Colonic mucosa (tissue), 4 donors: ENCODE measurements at places on chromosomes 1 and 21. TPM values are rescaled to one million over a fixed set of nuclear protein-coding genes. Genes with fewer than 3 reads are reported as not detected.

DNA sequence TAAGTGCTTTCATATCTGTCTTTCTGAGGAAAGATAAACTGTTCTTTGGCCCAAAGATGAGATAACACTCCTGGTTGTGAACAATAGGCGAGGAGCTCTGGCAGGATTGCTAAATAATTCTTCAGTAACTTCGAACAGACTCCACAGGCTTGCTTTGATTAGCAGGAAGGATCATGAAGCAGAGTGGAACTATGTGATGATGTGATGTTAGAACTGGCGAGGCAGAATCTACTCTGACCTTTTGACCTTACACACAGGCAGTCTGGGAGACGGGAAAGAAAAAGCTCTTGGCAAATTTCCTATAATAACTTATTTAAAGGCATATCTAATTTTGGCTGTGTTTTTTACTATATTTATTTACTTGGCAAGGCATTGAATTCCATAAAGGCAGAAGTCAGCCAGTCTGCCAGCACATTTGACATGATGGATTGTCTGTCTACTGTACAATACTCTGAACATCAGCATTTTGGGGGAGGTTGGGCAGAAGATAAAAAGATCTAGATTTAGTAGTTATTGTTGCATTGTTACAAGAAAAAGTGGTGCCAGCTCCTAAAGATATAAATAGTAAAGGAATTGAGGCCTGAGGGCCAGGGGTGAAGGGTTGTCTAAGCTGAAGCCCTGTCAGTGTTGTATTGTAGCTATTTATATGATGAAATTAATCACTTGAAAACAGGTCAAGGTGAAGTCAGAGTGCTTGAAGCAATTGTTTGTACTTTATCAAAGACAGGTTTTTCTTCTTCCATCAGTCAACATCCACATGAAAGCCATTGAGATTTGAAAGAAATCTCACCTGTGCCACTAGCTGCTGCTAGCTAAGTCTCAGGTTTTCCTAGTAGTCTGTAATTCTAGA, 708.8 kb downstream of the LTN1 start:
- no peak overlapping the region for H3K27ac ChIP-seq
- H3K36me3 ChIP-seq, result no peaks in the 10 kb centered on the region
- H3K4me3 ChIP-seq, result no peak overlapping the region
- no peaks in the 10 kb centered on the region for H3K4me1 ChIP-seq

DNA sequence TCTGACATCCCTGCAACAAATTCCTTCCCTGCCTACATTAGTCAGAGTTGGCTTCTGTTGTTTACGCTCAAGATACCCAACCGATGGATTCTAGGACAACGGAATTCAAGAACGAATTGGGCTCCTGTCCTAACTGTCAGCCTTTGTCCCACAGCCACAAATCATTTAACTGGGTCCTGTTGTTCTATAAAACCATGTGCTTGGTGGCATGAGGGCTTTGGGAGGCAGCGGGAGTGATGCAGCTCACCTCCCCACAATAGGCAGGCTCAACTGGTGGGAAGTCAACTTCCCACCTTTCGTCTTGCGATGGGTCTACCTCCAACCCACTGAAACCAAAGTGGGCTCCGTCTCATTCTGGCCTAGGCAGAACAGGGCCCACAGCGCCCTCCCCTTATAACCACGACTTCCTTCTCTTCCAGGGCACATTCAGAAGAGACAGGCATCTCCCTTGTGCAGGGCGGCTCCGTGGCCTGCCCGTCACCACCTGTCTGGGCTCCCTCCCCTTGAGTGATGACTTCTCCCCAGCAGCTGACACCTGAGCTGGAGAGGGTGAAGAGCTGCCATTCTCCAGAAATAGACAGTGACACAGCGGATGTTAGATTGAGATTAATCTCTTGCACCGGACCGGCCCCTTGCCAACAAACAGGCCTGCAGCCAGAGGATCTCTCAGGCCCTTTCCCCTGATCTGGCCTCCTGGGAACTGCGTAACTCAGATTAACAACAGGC, 26.5 kb downstream of the LRRC38 start:
- H3K27ac ChIP-seq, result no peak overlapping the region
- no peaks in the 10 kb centered on the region for H3K27me3 ChIP-seq
- no peak overlapping the region for H3K4me3 ChIP-seq
- H3K36me3 ChIP-seq, result no peaks in the 10 kb centered on the region

GRCh38 chr1:77016386-77016985, 149.2 kb downstream of the ST6GALNAC5 start:
- H3K27ac ChIP-seq, result no peak overlapping the region
- DNase-seq, result no peak
- H3K4me1 ChIP-seq, result no peaks in the 10 kb centered on the region
- H3K4me3 ChIP-seq, result no peak overlapping the region
- no peaks in the 10 kb centered on the region for H3K27me3 ChIP-seq

- no peak for DNase-seq
- no peaks in the 10 kb centered on the region for H3K36me3 ChIP-seq
- peaks cover 17% of the 10 kb centered on the region for H3K4me1 ChIP-seq
- no peaks in the 10 kb centered on the region for H3K27me3 ChIP-seq
- no peak overlapping the region for H3K4me3 ChIP-seq
- no peak overlapping the region for H3K27ac ChIP-seq
Measured at GRCh38 chr1:205283270-205284147, 38.0 kb downstream of the NUAK2 start.

- H3K27ac ChIP-seq, result no peak overlapping the region
- no peak for DNase-seq
- H3K4me1 ChIP-seq, result no peaks in the 10 kb centered on the region
Measured at GRCh38 chr21:29289317-29289716, 9.4 kb upstream of the BACH1 start.

DNA sequence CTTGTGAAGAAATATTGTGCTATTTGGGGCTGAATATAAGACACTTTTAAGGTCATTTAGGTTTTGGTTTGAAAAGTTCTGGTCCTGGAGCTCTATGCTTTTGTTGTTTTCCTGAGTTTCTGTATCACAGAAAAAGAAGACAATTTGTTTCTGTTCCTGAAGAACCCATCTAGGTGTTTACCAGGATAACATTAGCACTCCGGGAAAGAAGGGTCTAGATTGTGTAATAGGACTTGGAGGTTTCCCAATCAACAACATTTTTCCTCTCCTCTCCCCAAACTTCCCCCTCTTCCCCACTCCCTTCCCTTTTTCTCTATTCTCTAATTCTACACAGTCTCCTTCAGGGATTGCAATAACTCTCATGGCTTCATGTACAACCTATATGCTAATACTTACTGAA, 78.7 kb downstream of the PTPRC start:
- no peaks in the 10 kb centered on the region for H3K27me3 ChIP-seq
- no peaks in the 10 kb centered on the region for H3K36me3 ChIP-seq
- no peak overlapping the region for H3K27ac ChIP-seq
- no peak for DNase-seq
- H3K4me1 ChIP-seq, result no peaks in the 10 kb centered on the region

DNA sequence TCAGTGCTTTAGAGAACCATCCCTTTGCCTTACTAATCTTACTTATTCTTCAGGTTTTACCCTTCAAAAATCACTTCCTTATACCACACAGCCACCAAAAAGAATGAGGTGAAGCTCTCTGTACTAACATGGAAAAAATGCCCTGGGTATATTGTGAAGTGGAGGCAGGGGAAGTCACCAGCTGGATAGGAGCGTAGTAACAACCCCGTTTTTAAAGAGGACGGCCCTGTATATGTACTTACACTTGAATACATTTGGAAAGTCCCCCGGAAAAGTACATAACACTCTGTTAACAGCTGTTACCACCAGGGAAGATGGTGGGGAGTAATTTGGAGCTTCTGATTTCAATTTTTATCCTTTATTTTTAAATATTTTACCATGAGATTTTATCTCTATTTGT, 28.2 kb upstream of the KHDRBS1 start:
- no peaks in the 10 kb centered on the region for H3K27me3 ChIP-seq
- H3K36me3 ChIP-seq, result no peaks in the 10 kb centered on the region
- H3K27ac ChIP-seq, result no peak overlapping the region
- no peaks in the 10 kb centered on the region for H3K4me1 ChIP-seq

- H3K4me3 ChIP-seq, result no peak overlapping the region
- H3K36me3 ChIP-seq, result no peaks in the 10 kb centered on the region
- H3K4me1 ChIP-seq, result peaks cover 5% of the 10 kb centered on the region
- no peaks in the 10 kb centered on the region for H3K27me3 ChIP-seq
- peak; percentile 55 for DNase-seq
Measured at GRCh38 chr1:15022048-15022447, 131.5 kb upstream of the TMEM51 start.

DNA sequence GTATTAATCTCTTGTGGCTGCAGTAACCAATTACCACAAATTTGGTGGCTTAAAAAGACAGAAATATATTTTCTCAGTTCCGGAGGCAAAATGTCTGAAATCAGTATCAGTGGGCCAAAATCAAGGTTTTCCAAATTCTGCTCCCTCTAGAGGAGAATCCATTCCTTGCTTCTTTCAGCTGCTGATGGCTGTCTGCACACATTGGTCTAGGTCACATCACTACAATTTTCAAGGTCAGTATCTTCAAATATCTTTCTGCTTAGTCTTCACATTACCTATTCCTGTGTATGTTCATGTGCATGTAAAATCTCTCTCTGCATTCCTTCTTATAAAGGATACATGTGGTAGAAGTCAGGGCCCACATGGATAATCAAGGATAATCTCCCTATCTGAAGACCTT, 999.4 kb downstream of the KCNT2 start:
- no peaks in the 10 kb centered on the region for H3K27me3 ChIP-seq
- H3K36me3 ChIP-seq, result no peaks in the 10 kb centered on the region
- H3K27ac ChIP-seq, result no peak overlapping the region

DNA sequence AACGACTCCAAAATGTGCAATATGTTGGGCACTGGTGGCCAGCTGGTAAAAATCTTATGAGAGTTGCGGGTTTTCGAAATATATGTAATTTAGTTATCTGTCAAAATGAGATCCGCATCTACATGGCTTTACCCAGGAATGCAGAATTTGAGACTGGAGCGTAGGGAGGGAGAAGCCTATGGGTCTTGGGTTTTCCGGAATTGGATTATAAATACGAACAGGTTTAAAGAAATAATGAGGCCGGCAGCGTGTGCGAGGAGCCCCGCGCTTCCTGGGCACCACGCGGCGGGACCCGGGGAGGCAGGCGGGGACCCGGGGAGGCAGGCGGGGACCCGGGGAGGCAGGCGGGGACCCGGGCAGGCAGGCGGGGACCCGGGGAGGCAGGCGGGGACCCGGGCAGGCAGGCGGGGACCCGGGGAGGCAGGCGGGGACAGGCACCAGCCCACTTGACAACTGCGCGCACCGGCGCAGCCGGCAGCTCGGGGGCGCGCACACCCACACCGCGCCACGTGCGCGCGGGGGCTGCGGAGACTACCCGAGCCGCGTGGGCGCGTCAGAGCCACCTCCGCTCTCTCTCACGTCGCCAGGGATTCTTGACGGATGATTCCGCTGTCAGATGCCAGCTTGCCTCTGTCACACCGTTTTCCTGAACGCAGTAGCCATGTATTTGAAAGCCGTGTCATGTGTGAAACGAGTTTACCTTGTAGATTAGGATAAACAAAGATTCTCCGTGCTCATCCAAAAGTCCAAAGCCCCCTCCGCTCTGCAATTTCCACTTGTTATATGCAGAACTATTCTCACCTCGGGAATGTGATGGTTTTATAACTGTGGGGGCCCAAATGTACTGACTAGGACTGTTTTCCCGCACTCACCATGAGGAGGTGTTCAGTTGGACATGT, 54.3 kb upstream of the HNRNPU start:
- H3K36me3 ChIP-seq, result no peaks in the 10 kb centered on the region
- H3K4me1 ChIP-seq, result no peaks in the 10 kb centered on the region
- H3K4me3 ChIP-seq, result peak overlapping the region; percentile 41

GRCh38 chr1:22639286-22639685, 2.9 kb downstream of the C1QA start:
- peak overlapping the region; percentile 17 for H3K27ac ChIP-seq
- H3K4me3 ChIP-seq, result no peak overlapping the region
- no peaks in the 10 kb centered on the region for H3K36me3 ChIP-seq
- H3K4me1 ChIP-seq, result no peaks in the 10 kb centered on the region
- no peaks in the 10 kb centered on the region for H3K27me3 ChIP-seq

DNA sequence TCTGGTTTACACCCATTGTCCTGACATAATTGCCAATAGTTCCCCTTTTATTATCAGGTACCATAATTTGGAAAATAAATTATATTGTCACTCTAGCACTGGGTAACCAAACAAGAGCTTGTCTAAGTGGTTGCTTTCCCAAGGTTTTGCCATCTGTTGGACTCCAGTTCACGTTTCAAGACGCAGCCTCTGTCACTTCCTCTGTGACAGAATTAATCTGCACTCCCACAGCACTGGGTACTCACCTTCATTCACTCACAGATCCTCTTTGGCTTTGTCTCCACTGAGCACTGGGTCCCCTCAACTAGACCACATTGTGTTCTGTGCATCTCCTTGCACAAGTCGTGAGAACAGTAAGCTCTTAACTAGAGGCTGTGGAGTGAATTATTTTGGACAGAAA, 123.6 kb upstream of the JUN start:
- DNase-seq, result no peak
- H3K4me3 ChIP-seq, result no peak overlapping the region
- H3K4me1 ChIP-seq, result no peaks in the 10 kb centered on the region
- H3K27me3 ChIP-seq, result no peaks in the 10 kb centered on the region

DNA sequence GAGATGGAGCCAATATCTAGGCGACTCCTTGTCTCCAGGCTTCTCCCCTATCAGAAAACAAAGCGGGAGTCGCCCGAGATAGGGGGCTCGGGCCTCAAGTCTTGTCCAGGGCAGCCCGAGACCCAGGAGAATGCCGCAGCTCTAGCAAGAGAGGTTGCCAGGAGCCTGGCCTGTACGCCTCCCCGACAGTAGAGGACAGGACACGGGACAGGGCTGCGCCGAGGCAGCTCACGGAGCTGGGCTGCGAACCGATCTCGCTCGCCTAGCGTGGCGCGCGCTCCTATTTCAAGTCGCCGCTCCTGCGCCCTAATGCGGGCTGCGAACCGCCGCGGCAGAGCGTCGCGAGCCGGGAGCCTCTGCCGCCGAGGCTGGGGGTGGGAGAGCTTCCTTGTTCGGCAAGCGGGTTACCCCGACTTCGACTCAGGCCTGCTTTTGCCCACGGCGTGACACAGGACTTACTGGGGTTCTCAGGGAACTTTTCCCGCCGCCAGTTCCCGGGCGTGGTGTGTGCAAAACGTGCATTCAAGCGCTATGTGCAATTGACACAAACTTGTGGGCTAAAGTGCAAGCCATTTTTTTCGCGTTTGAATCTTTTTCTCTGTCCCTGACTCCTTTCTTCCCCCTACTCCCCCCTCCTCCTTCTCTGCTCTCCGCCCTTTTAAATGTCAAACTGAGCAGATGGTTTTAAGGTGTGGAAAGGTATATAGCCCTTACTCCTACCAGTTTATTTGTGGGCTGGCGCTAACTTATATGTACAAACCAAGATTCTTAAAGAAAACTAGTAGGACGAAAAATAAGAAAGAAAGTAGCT, 2.4 kb upstream of the PROX1 start:
- H3K27me3 ChIP-seq, result peaks cover 35% of the 10 kb centered on the region
- H3K4me3 ChIP-seq, result peak overlapping the region; percentile 1
- no peaks in the 10 kb centered on the region for H3K36me3 ChIP-seq

- DNase-seq, result no peak
- H3K4me3 ChIP-seq, result no peak overlapping the region
Measured at GRCh38 chr21:31667639-31668038, 8.1 kb downstream of the SOD1 start.

MPL gene
- 0.12 TPM for total RNA-seq

PPM1J gene
- 0.80 TPM for total RNA-seq

MAP3K21 gene
- 16.4 TPM for total RNA-seq

LCE1C gene
- not detected for total RNA-seq
